Lung (tissue), 17 donors: ENCODE measurements at places on chromosomes 1 and 21. TPM values are rescaled to one million over a fixed set of nuclear protein-coding genes. Genes with fewer than 3 reads are reported as not detected.

The LCE3E gene
- not detected for total RNA-seq

GRCh38 chr1:1407636-1408318 lies 684 bp upstream of the MRPL20 start:
- DNase-seq = no peak
- H3K27ac ChIP-seq = peak overlapping the region; percentile 85
- peaks cover 20% of the 10 kb centered on the region for H3K4me1 ChIP-seq
- peaks cover 6% of the 10 kb centered on the region for H3K36me3 ChIP-seq
- no peaks in the 10 kb centered on the region for H3K27me3 ChIP-seq

DNA sequence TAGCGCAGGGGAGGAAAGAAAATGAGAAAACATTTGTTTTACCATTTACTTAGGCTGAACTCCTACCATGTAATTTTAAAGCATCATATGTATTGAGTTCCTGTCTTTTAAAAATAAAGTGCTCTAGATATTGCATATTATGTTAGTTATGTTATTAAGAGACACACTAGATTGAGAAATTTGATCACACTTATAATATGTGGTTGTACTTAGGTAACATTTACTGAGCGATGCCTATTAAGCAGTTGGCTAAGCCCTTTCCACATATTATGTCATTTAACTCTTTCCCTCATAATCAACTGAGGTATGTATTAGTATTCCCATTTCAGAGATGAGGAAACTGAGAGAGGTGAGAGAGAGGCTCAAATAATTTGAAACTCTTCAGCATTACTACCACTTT lies 4.5 kb upstream of the LRRC8D start:
- H3K4me1 ChIP-seq = peaks cover 4% of the 10 kb centered on the region
- no peak for DNase-seq
- H3K4me3 ChIP-seq = no peak overlapping the region
- H3K36me3 ChIP-seq = no peaks in the 10 kb centered on the region
- H3K27ac ChIP-seq = no peak overlapping the region

The ADAM15 gene
- total RNA-seq = 209 TPM

DNA sequence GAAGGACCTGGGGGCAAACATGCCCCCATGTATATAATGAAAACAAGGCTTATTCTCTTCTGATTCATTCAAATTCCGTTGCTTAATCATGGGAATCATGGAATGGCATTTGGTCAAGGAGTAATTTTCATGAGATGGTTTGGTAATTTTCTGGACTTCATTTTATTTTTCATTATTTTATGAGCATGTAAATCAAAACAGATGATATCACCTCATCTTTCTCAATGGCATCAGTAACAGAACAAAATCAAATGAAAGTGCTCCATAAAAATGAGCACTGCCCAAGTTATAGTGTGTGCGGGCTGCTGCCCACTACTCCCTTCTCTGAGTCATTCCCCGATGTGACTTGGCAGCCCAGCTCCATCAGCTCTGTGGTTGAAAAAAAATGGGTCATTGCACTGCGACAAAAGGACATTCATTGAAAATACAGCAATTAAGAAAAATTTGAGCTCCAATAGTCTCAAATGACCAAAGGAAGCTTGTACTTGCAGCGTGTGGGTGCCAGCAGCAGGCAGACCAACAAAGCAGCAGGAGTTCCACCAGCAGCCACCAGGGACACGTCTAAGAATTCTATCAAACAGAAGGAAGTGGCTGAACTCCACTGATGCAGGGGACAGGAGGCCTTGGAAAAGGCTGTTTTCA lies 84.3 kb upstream of the VAV3 start:
- H3K36me3 ChIP-seq = no peaks in the 10 kb centered on the region
- H3K27me3 ChIP-seq = no peaks in the 10 kb centered on the region
- DNase-seq = no peak
- H3K4me1 ChIP-seq = peaks cover 32% of the 10 kb centered on the region
- no peak overlapping the region for H3K27ac ChIP-seq

DNA sequence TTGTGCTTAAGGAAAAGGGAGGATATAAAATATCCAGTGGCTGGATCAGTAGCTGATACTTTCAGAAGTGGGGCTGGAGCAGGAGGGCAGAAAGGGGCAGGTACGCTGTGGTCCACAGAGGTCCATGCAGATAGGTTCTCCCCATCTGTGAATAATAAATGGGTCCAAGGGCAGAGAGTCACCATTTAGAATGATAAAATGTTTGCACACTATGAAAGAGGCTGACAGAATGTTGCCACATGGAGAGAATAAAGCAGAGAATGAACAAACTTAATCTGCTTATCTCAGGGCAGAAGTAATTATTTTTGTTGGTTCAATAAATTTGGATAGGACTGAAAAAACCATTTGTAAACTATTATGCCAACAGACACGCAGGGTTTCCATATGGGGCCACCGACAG lies 16.6 kb upstream of the ADAM30 start:
- peaks cover 19% of the 10 kb centered on the region for H3K36me3 ChIP-seq
- no peak overlapping the region for H3K27ac ChIP-seq
- H3K4me3 ChIP-seq = no peak overlapping the region
- H3K4me1 ChIP-seq = no peaks in the 10 kb centered on the region
- DNase-seq = no peak

- H3K4me3 ChIP-seq = no peak overlapping the region
- no peak overlapping the region for H3K27ac ChIP-seq
- H3K4me1 ChIP-seq = no peaks in the 10 kb centered on the region
- DNase-seq = no peak
- no peaks in the 10 kb centered on the region for H3K27me3 ChIP-seq
Observed at GRCh38 chr21:41566500-41567014, 58.6 kb upstream of the TMPRSS2 start.

The SOD1 gene
- 90.3 TPM for total RNA-seq

DNA sequence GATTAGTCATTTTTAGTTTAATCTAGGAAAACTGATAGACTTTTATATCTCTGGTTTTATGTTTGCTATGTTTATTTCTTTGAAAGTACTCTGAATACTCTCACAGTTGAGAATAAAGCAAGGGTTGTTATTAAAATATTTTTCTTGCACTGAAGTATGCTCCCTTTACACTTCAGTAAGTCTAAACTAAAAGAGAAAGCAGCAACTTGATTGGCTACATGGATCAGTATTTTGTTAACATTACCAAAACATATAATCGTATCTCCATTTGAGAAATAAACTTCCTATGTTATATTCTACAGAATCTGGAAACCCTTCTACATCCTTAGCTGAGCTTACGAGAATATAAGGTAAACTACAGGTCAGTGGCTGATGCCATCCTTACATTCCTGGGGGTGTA lies 149.5 kb upstream of the HP1BP3 start:
- H3K36me3 ChIP-seq = peaks cover 8% of the 10 kb centered on the region
- H3K4me3 ChIP-seq = no peak overlapping the region
- no peaks in the 10 kb centered on the region for H3K4me1 ChIP-seq
- no peaks in the 10 kb centered on the region for H3K27me3 ChIP-seq
- no peak for DNase-seq

The MPZ gene
- 5.1 TPM for total RNA-seq

DNA sequence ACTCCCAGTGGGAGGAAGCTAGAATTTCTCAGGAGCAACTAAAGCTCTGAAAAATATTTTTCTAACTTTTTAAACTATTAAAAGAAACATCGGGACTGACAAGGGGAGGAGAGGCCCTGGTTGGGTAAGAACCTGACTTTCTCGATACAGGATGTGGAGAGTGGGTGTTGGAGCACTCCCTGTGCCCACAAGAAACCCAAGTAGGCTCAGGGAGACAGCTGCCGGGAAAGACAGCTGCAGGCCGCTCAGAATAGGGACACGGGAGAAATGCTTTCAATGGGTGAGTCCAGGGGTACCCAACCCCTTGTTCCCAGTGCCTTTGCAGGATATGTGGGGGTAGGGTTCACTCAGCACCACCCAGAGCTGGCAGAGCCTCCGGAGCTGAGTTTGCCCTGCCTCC lies 43.6 kb downstream of the PLEKHA6 start:
- H3K4me1 ChIP-seq = peaks cover 3% of the 10 kb centered on the region
- DNase-seq = no peak
- H3K36me3 ChIP-seq = no peaks in the 10 kb centered on the region
- H3K4me3 ChIP-seq = no peak overlapping the region
- H3K27me3 ChIP-seq = no peaks in the 10 kb centered on the region

The TAL1 gene
- 9.3 TPM for total RNA-seq

The CFAP107 gene
- 8.5 TPM for total RNA-seq

- no peaks in the 10 kb centered on the region for H3K4me1 ChIP-seq
- no peak for DNase-seq
- no peak overlapping the region for H3K27ac ChIP-seq
- H3K4me3 ChIP-seq = no peak overlapping the region
- H3K27me3 ChIP-seq = no peaks in the 10 kb centered on the region
Observed at GRCh38 chr1:83516369-83516768, 482.6 kb downstream of the TTLL7 start.

The CAMSAP2 gene
- 51.8 TPM for total RNA-seq

The SELL gene
- 15.1 TPM for total RNA-seq

The MYCL gene
- 7.8 TPM for total RNA-seq

GRCh38 chr1:26337625-26338024 lies 16.3 kb downstream of the CRYBG2 start:
- DNase-seq = no peak
- H3K4me3 ChIP-seq = no peak overlapping the region
- peaks cover 8% of the 10 kb centered on the region for H3K4me1 ChIP-seq
- no peaks in the 10 kb centered on the region for H3K36me3 ChIP-seq

GRCh38 chr21:40386294-40386911 lies 460.6 kb downstream of the DSCAM start:
- no peaks in the 10 kb centered on the region for H3K27me3 ChIP-seq
- H3K4me1 ChIP-seq = no peaks in the 10 kb centered on the region
- no peak overlapping the region for H3K27ac ChIP-seq
- DNase-seq = no peak

- H3K4me1 ChIP-seq = no peaks in the 10 kb centered on the region
- no peaks in the 10 kb centered on the region for H3K27me3 ChIP-seq
- H3K36me3 ChIP-seq = no peaks in the 10 kb centered on the region
- no peak overlapping the region for H3K27ac ChIP-seq
- DNase-seq = no peak
Observed at GRCh38 chr1:243550276-243550675, 294.4 kb downstream of the SDCCAG8 start.

GRCh38 chr1:232367293-232367692 lies 262.6 kb downstream of the SIPA1L2 start:
- no peaks in the 10 kb centered on the region for H3K36me3 ChIP-seq
- H3K4me1 ChIP-seq = no peaks in the 10 kb centered on the region
- DNase-seq = no peak

The BCL2L15 gene
- total RNA-seq = 3.3 TPM

- no peak overlapping the region for H3K4me3 ChIP-seq
- H3K27me3 ChIP-seq = no peaks in the 10 kb centered on the region
- H3K36me3 ChIP-seq = peaks cover 4% of the 10 kb centered on the region
- no peaks in the 10 kb centered on the region for H3K4me1 ChIP-seq
Observed at GRCh38 chr1:63429281-63429680, 61.9 kb downstream of the ALG6 start.

GRCh38 chr1:155910621-155911121 lies 478 bp downstream of the RIT1 start:
- H3K4me1 ChIP-seq = no peaks in the 10 kb centered on the region
- H3K27me3 ChIP-seq = no peaks in the 10 kb centered on the region
- peaks cover 18% of the 10 kb centered on the region for H3K36me3 ChIP-seq
- DNase-seq = peak; percentile 54

DNA sequence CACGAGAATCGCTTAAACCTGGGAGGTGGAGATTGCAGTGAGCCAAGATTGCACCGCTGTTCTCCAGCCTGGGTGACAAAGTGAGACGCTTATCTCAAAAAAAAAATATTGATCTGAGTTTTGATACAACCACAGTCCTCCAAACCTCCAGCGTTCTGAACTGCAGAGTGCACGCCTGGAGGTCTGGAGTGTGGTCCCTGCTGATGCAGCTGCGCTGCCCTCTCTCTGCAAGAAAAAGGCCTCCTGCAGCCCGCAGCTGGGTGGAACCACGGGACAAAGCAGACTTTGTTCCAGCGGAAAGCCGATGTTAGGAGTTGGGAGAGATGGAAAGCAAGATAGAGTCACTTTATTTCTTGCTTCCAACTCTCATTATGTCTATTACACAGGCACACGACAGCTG lies 144.9 kb upstream of the SOD1 start:
- no peak overlapping the region for H3K4me3 ChIP-seq
- no peaks in the 10 kb centered on the region for H3K4me1 ChIP-seq
- no peak overlapping the region for H3K27ac ChIP-seq
- no peaks in the 10 kb centered on the region for H3K27me3 ChIP-seq
- H3K36me3 ChIP-seq = no peaks in the 10 kb centered on the region
- DNase-seq = peak; percentile 69

DNA sequence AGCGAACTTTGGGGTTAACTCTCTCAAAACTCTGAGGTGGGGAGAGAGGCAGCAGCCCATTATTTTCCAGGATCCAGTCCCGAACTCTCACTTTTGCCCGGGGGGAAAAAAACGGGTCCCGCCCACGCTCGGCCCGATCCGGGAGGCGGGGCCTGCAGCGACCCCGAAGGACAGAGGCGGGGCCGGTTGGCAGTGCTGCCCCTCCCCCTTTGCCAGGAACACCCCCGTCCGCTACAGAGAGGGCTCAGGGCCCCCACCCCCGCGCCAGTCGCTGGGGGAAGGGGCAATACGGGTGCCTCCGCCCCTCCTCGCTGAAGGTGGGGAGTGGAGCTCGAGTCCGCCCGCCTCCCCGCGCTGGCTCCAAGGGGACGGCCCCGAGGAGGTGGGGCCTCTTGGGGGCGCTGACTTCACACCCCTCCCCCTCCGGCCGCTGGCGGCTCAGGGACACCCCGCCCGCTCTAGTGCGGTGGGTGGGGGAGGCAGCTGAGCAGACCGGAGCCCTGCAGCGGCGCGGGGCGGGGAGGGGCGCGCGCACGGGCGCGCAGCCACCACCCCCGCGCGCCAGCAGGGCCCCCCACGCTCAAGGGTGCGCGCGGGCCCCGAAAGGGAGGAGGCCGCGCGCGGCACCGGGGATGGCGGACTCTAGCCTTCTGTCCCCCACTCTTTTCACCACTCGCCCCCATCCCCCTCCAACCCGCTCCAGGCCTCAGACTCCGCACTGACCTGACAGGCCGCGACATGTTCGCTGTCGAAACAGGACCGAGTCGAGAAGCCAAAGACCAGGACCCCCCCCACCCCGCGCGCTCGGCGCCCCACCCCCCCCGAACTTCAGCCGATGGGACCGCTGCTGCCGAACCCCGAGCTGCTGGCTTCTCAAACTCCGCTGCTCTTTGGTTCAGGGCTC lies 496 bp downstream of the NUCKS1 start:
- H3K4me1 ChIP-seq = peaks cover 6% of the 10 kb centered on the region
- H3K4me3 ChIP-seq = peak overlapping the region; percentile 59
- H3K36me3 ChIP-seq = no peaks in the 10 kb centered on the region
- peak; percentile 97 for DNase-seq
- peak overlapping the region; percentile 100 for H3K27ac ChIP-seq
- no peaks in the 10 kb centered on the region for H3K27me3 ChIP-seq

The BATF3 gene
- 12.0 TPM for total RNA-seq

The ILDR2 gene
- 3.8 TPM for total RNA-seq
